ENCODE measurements at places on chromosomes 2 and 18.

DNA sequence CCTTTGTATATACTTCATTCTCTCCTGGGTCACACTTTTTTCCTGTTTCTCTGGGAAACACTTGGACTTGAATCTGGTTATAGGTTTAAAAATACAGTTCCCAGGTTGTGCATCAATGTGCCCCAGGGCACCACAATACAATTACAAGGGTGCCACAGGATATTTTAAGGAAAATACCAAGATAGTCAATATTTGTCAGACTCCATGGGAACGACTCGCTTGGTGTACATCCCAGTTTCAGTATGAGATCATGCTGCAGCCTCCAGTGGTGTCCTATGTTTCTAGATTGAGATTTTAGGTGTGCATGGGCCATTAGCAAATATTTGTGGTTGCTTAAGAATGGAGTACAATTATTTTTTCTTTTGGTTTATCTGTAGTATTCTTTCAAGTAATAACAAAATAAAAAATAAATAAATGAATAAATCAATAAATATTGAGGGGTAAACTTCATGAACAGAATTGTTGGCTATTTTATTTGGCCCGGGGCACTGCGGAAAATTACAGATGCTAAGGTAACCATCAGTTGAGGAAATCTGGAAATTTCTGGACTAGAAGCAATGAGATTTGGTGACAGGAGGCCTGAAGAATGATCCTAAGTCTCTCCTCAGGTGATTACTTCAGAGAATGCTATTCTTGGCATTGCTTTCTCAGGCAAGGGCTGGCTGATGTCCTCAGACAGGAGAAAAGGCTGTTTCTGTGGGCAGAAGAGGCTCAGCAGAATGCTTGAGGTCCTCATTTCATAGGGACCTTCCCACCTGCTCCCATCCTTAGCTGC, 649.3 kb upstream of the SOX11 start:
- DNase-seq: no peak

- no peak for DNase-seq
Observed at GRCh38 chr2:199836943-199837342, 14.0 kb downstream of the FTCDNL1 start.

- DNase-seq: no peak
Observed at GRCh38 chr2:152462779-152463178, 127.8 kb downstream of the FMNL2 start.

- no peak for DNase-seq
Observed at GRCh38 chr2:219484343-219485200, 14.1 kb upstream of the GMPPA start.

GRCh38 chr2:225602205-225602604, 202.7 kb downstream of the NYAP2 start:
- no peak for DNase-seq

GRCh38 chr2:173978447-173978846, 13.3 kb upstream of the SP3 start:
- DNase-seq: no peak

GRCh38 chr2:127426501-127427354, 8.5 kb downstream of the PROC start:
- no peak for DNase-seq

DNA sequence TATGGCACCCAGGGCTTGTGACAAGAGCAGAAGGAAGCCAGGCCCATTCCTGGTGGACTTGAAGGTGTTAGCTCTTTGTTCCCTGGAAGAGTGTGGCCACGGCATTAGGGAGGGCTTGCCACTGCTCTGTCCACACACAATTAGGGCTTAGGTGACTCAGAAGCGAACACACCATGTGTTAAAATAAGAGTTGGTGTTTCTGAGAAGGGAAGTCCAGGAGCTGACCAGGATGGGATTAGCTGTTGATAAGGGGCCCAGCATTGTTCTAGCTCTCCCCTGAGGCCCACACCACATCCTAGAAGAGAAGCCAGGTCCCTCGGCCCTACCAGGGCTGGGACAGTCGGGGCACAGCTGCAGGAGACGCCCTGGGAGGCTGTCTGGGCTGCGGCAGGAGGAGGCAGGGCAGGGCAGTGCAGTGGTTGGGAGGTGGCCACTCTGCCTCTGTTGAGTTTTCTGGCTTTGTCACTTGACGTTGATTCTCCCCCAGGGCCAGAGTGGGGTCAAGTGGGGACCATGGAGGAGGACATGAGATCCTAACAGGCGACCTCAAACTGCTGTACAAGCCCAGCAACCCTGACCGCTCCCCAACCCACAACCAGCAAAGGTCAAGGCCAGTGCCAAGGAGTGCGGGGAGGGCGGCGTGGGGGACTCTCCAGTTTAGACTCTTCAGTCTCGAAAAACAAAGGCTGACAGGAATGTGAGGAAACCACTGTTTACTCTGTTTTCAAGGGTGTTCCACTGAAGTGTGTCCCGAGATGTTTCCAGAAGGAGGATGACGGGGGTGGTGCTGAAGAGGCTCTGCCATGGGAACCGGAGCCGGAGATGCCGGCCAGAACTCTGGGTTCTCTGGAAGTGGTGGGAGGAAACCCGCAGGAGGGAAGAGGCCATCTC, 16.8 kb downstream of the GNLY start:
- no peak for DNase-seq

DNA sequence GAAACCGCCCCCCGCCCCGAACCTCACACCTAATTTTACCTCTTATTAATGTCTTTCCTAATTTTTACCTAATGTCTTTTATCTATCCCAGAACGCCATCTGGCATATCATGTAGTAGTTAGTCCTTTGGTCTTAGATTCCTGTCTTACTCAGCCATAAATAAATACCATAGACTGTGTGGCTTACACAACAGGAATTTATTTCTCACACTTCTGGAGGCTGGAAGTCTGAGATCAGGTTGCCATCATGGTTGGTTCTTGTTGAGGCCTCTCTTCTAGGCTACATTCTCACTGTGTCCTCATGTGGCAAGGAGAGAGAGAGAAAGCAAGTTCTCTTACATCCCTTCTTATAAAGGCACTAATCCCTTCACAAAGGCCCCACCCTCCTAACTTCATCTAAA, 46.8 kb downstream of the RHBDD1 start:
- no peak for DNase-seq

DNA sequence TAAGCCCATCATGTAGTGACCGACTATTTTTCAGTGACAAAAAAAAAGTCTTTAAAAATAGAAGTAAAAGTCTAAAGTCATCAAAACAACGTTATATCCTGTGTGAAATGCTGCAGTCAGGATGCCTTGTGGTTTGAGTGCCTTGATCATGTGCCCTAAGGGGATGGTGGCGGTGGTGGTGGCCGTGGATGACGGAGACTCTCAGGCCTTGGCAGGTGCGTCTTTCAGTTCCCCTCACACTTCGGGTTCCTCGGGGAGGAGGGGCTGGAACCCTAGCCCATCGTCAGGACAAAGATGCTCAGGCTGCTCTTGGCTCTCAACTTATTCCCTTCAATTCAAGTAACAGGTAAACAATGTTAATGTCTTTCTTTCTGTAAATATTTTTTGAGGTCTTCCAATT, at the start of gene CD28:
CD28 (plus strand) TSS at position 237 of the 400 bp plus-strand sequence; CDS start at position 295, 58 bp downstream.
- no peak for DNase-seq

DNA sequence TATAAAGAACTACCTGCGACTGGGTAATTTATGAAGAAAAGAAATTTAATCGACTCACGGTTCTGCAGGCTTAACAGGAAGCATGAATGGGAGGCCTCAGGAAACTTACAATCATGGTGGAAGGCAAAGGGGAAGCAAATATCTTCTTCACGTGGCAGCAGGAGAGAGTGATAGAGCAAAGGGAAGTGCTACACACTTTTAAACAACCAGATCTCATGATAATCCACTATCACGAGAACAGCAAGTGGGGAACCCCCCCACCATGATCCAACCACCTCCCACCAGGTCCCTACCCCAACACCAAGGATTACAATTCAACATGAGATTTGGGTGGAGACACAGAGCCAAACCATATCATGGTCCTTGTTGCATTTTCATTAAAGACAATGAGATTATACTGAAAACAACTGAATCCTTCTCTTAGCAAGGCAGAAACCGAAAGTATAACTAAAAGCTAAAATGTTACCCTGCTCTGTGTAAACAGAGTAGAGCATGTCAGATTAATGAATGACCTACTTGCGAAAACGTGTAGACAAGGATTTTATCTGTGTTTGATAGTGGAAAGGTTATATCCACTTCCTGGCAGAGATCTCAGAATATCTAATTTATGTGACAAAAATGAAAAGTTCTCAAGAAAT, 60.1 kb upstream of the RBBP8 start:
- no peak for DNase-seq

GRCh38 chr2:215862351-215862771, 151.0 kb downstream of the MREG start:
- no peak for DNase-seq

DNA sequence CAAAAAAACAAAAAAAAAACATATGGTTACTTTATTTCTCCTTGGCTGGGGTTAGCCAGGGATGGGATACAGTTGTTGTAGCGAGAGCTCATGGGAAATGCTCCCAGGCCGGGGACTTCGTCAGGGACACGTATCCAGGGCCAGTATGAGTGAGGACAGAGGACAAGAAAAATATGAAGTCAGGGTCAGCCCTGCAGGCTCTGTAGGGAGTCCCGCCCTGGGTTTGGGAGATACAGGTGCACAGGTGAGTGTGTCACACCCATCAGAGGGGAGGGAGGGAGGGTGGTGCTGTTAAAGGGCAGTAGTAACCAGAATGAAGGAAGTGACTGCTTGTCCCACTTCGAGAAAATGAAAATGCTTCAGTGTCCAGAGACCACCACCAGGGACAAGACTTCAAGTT, 55.6 kb upstream of the RBM44 start:
- no peak for DNase-seq

- no peak for DNase-seq
Observed at GRCh38 chr18:70380915-70381896, 92.4 kb downstream of the SOCS6 start.

- DNase-seq: no peak
Observed at GRCh38 chr18:2612996-2613395, 41.6 kb downstream of the NDC80 start.

GRCh38 chr18:54776282-54776977, 51.8 kb upstream of the RAB27B start:
- DNase-seq: peak; percentile 88

GRCh38 chr2:165120740-165121467, 82.9 kb downstream of the SCN3A start:
- DNase-seq: no peak

GRCh38 chr18:77000527-77000926, 132.1 kb downstream of the MBP start:
- no peak for DNase-seq

DNA sequence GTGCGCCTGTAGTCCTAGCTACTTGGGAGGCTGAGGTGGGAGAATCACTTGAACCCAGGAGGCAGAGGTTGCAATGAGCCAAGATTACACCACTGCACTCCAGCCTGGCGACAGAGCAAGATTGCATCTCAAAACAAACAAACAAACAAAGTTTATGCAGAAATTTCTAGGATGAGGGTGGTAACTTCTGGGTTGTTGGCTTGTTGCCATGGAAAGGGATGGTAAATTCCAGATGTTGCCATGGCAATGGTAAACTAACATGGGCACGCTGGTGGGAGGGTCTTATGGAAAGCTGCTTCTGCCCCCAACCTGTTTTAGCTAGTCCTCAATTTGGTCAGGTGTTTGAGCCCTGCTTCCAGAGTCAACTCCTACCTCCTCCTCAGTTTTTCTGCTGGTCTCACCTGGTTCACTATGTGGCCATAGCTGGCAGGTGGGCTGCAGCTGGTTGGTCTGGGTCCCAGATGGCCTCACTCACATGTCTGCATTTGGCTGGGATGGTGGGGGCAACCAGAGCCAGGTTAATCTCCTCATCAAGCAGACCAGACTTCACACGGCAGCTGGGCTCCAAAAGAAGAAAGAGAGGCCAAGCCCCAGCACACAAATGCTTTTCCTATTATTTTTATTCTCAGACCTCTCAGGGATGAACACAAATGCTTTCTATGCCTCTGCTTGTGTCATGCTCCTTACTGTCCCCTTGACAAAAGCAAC, 26.6 kb upstream of the TEX44 start:
- DNase-seq: no peak

DNA sequence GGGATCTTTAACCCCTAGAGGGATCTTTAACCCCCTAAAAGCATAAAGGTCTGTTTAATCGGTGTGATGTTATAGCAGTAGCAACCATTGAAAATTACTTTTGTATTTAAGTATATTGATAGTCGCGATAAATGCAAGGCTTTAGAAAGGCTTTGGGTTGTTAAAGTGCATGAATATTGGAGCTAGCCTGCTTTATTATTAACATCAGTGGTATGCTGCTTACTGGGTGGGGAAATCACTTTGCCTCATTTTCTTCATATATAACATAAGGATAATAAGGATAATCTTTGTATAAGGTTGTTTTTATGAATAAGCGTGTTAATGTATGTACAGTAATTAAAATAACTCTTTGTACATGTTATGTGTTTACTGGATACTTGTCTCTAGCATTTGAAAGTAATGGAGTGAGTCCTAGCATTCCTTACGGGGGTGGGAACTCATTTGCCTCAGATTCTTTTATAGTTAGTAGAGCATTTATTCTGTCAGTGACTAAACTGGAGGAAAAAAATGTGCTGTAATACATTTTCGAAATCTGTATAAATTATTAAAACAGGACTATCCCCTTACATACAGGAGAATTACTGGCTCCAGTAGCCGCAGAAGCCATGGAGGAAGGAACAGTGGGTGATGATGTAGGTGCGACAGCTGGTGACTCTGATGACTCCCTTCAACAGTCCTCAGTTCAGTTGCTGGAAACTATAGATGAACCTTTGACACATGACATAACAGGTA, 122.2 kb downstream of the BIRC6 start:
- DNase-seq: no peak

DNA sequence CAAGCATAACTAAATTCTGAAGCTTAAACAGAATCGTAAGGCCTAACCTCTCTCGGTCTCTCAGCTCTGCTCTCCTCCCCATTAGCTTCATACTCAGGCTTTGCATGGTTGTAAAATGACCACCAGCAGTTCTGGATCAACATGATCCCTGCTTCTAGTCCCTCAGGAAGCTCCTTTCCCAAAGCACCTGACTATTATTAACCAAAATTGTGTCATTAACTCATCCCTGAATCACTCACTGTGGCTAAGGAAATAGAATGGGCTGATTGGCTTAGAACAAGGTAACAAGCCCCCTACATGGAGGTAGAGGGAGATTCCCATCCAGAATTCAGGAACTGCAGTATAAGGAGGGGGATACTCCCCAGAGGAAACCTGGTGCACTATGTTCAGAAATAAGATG, 448.3 kb downstream of the ARHGAP15 start:
- no peak for DNase-seq

DNA sequence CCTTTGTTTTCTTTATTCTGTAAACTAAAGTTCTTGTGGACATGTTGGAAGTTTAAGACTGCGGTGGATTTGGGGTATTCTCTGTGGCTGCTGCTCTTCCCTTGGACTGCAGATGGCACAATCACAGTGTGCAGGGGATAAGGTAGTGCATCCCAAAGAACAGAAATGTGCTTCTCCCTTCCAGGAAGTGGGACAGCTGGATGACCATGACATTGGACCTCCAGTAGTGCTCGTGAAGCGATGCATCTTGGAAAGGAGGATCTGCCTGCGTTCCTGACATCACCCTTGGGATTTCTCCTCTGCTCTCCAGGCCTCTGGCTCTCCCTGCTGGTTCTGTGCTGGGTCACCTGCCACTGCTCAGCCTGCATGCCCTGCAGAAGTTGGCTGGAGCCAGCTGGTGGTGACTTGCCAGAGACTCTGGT, 109.9 kb downstream of the SLC4A3 start:
- DNase-seq: no peak

GRCh38 chr2:86477349-86477748, 36.2 kb downstream of the KDM3A start:
- no peak for DNase-seq

- no peak for DNase-seq
Observed at GRCh38 chr2:218851286-218851685, 8.3 kb upstream of the WNT6 start.

- no peak for DNase-seq
Observed at GRCh38 chr2:74822771-74823566, 11.0 kb upstream of the HK2 start.
